Stimulated activated naive B cell treated with anti-CD40 and anti-IgM and Interleukin-4, amounts not matched to agents 10 μg/mL and 1 μg/mL and 100 μg/mL, for 72 hours (primary cell): ENCODE measurements at places on chromosomes 4 and X.
A peak's percentile ranks its signal among the peaks of the same experiment; 100 is the strongest.

- no peak overlapping the region for H3K4me3 ChIP-seq
- peak; percentile 64 for DNase-seq
- H3K27me3 ChIP-seq, result no peaks in the 10 kb centered on the region
- H3K36me3 ChIP-seq, result no peaks in the 10 kb centered on the region
- peaks cover 8% of the 10 kb centered on the region for H3K4me1 ChIP-seq
- peak overlapping the region; percentile 88 for H3K27ac ChIP-seq
These were observed 192.1 kb downstream of the SPRY1 start for GRCh38 chr4:123588631-123589241.

DNA sequence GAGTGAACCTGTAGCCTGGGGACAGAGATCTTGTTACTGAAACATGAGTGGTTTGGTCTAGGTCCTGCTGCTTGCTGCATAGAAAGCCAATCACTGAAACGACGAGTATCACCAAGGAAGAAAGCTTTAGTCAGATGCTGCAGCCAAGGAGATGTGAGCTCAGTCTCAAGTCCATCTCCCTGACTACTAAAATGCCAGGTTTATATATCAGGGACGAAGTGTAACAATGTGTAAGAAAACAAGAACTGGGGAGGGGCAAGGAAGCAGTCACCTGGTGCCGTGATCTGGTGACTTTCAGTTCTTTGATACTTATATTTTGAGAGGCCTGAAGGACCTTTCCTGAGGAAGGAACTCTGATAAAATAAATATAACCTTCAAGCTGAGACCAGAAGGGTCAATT, 19.6 kb upstream of the ABRAXAS1 start:
- H3K36me3 ChIP-seq, result no peaks in the 10 kb centered on the region
- H3K4me3 ChIP-seq, result no peak overlapping the region
- no peak for DNase-seq
- H3K27me3 ChIP-seq, result no peaks in the 10 kb centered on the region

DNA sequence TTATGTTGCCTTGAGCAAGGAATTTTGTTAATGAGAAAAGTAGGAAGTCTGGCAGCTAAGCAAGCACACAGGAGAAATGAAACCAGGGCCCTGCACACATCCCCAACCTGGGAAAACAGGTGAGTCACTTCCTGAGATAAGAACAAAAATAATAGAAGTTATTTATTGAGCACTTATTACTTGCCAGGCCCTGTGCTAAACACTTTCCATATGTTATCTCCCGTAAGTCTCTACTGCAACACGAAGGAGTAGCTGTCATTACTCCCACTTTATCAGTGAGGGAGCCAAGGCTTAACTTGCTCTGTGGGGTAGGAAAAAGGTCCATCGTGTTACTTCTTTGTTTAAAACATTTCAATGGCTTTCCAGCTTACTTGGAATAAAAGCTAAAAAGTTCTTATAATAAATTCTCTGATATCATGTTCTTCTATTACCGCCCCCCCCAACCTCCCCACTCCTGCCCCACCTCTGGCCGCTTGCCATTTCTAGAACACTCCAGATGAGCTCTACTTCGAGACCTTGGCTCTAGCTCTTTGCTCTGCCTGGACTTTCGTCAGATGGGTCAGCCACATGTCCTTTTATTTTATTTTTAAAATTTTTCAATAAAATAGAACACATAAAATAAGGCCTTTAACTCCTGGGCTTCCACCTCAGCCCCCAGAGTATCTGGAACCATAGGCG, 36.3 kb upstream of the PLAC8 start:
- H3K27me3 ChIP-seq, result no peaks in the 10 kb centered on the region
- H3K36me3 ChIP-seq, result no peaks in the 10 kb centered on the region
- no peak for DNase-seq
- H3K27ac ChIP-seq, result no peak overlapping the region

DNA sequence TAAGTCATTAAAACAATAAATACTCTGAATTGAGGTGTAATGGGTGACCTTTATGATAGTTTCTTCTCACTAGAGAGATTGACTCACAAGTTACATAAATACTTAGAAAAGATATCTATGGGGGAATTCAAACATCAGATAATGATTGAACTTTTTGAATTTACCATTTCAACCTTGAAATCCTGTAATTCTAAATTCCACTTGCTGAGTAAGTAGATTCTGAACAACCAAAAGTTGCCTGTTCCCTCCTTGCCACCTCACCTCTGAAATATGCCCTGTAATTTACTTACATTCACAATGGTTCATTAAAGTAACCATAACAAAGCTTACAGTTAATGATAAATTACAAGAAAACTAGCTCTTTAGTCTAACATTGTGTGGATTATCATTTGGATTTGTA, 43.3 kb upstream of the SLC39A8 start:
- peaks cover 4% of the 10 kb centered on the region for H3K27me3 ChIP-seq
- no peak overlapping the region for H3K27ac ChIP-seq
- peaks cover 19% of the 10 kb centered on the region for H3K4me1 ChIP-seq
- DNase-seq, result no peak
- H3K36me3 ChIP-seq, result no peaks in the 10 kb centered on the region
- no peak overlapping the region for H3K4me3 ChIP-seq

DNA sequence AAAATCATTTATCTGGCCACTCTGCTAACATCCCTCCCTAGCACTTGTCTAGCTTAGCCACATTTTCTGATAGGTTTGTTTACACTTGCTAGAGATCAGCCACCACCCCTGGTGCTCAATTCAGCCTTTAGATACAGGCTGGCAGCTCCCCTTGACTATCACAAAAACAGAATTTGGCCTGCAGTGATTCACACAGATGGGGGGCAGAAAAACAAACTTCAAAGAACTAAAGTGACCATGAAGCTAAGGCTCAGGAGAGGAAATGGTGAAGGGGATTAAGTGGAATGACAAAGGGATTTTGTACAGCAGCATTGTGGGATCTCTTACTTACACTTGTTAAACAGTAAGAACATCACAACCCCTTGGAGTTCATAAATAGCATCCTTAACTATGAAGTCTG, 1718.0 kb upstream of the PCDH7 start:
- no peak overlapping the region for H3K27ac ChIP-seq
- no peaks in the 10 kb centered on the region for H3K36me3 ChIP-seq
- H3K27me3 ChIP-seq, result no peaks in the 10 kb centered on the region
- no peak overlapping the region for H3K4me3 ChIP-seq

DNA sequence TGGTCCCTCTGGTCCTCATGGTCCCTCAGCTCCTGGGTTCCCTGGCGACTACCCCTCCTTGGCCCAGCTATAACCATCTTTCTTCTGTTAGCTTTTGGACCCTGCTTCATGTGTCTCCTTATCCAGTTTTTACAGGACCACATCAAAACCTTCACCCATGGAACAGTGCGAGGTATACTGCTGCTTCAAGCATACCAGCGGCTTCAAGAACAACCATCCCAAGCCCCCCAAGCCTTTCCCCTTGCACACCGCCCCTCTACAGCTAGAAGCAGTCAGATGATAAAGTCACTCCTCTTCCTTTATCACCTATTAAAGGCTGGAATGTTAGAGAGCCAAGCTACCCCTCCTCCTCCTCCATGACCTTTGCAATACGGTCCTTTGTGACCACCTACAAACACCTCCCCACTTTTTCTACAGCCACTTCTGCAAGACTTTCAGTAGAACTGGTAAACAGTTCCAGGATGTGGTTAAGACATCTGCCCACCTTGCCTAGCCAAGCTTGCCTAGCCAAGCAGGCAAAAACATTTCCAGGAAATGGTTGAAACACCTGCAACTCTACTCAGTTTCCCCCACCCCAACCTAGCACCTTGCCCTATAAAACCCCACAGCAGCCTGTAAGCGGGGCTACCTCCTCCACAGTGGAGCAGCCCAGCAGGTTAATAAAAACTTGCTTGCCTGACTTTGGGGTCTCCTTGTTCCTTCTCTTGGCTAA, 125.7 kb downstream of the ZC4H2 start:
- peaks cover 13% of the 10 kb centered on the region for H3K4me1 ChIP-seq
- H3K4me3 ChIP-seq, result peak overlapping the region; percentile 46
- no peaks in the 10 kb centered on the region for H3K27me3 ChIP-seq

- peaks cover 6% of the 10 kb centered on the region for H3K36me3 ChIP-seq
- H3K27me3 ChIP-seq, result peaks cover 23% of the 10 kb centered on the region
- peak overlapping the region; percentile 91 for H3K4me3 ChIP-seq
- H3K27ac ChIP-seq, result peak overlapping the region; percentile 75
- H3K4me1 ChIP-seq, result peaks cover 22% of the 10 kb centered on the region
These were observed 1.2 kb upstream of the QDPR start for GRCh38 chr4:17512973-17513665.

- peaks cover 10% of the 10 kb centered on the region for H3K27me3 ChIP-seq
- peak overlapping the region; percentile 25 for H3K4me3 ChIP-seq
- H3K36me3 ChIP-seq, result no peaks in the 10 kb centered on the region
- no peak for DNase-seq
- peaks cover 71% of the 10 kb centered on the region for H3K4me1 ChIP-seq
- H3K27ac ChIP-seq, result no peak overlapping the region
These were observed 20.4 kb downstream of the DOK7 start for GRCh38 chr4:3483471-3483921.

DNA sequence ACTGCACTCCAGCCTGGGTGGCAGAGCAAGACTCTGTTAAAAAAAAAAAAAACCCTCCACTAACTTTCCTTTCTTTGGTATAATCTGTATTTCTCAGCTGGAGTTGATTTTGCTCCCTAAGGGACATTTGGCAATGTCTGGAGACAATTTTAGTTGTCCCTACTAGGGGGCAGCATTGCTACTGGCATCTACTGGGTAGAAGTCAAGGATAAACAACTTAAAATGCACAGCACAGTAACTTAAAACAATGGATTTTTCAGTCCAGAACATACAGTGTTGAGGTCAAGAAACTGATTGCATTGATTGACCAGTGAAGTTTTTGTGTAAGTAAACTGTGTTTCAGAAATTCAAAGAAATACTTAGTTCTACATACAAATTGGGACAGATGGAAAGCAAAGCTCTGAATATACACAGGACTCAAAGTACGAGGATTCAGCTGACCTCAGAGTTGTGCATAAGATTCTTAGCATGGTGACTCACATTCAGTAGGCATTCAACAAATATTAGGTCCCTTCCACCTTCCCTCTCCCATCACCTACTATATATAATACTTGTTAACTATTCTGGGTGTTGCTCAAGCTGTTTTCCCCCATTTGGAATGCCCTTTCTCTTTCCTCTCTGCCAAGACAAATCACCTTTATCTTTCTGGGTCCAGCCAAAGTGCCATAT, 8.8 kb downstream of the DDX53 start:
- no peaks in the 10 kb centered on the region for H3K36me3 ChIP-seq
- no peak overlapping the region for H3K4me3 ChIP-seq
- H3K27ac ChIP-seq, result no peak overlapping the region
- H3K4me1 ChIP-seq, result no peaks in the 10 kb centered on the region

- peaks cover 14% of the 10 kb centered on the region for H3K27me3 ChIP-seq
- H3K4me1 ChIP-seq, result no peaks in the 10 kb centered on the region
- DNase-seq, result no peak
- no peak overlapping the region for H3K27ac ChIP-seq
- H3K4me3 ChIP-seq, result no peak overlapping the region
- H3K36me3 ChIP-seq, result no peaks in the 10 kb centered on the region
These were observed 60.1 kb upstream of the SORCS2 start for GRCh38 chr4:7132249-7132648.

- peaks cover 4% of the 10 kb centered on the region for H3K36me3 ChIP-seq
- H3K4me3 ChIP-seq, result no peak overlapping the region
- no peak overlapping the region for H3K27ac ChIP-seq
These were observed 49.9 kb upstream of the MND1 start for GRCh38 chr4:153294631-153295030.

GRCh38 chrX:107348051-107348450, 101.4 kb upstream of the FRMPD3 start:
- peaks cover 10% of the 10 kb centered on the region for H3K27me3 ChIP-seq
- no peak for DNase-seq
- H3K27ac ChIP-seq, result no peak overlapping the region
- no peak overlapping the region for H3K4me3 ChIP-seq
- H3K4me1 ChIP-seq, result no peaks in the 10 kb centered on the region
